Thymus (tissue), 14 donors: ENCODE measurements at places on chromosomes 5 and 9. TPM values are rescaled to one million over a fixed set of nuclear protein-coding genes. Genes with fewer than 3 reads are reported as not detected.

DNA sequence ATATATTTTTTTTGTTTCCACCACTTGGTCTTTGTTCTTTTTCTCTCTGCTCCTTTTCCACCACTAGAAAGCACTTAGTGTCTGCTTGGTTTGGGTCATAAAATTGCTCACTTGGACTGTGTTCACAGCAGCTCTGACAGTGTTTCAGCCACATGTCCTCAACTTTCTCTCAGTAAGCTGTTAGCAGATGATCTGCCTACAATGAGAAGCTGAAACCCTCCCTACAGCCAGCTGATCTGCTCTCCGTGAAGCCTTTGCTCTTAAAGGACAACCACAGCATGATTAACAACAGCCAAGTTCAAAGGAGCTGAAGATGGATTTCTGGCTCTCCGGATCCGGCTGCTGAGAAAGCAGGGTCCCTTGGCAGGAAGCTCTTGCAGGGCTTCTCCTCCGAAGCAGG, 31.6 kb downstream of the PRLR start:
- DNase-seq = no peak

GRCh38 chr5:11044581-11044980, 283.5 kb upstream of the DAP start:
- no peak for DNase-seq

- DNase-seq = no peak
Observed at GRCh38 chr5:117054911-117055310, 480.3 kb upstream of the SEMA6A start.

DNA sequence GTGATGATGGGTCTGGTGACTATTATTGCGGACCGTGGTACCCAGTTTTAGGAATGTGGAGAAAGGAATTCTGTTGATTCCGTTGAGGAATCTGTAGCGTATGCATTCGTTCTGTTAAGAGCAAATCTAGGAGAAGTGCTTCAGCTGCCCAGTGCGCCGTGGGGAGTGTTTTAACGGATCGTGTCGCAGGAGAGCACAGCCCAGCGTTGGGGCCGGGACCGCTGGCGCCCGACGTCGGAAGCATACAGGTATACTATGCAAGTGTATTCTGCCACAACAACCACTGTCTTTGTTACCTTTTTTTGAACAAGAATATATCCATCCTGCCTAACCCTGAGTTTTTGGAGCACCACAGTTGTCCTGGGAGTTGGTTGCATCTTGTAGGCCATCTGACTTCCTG, 42.7 kb downstream of the TENT4A start:
- DNase-seq = no peak

Gene ADAMTS16
- polyA plus RNA-seq = 0.05 TPM

- no peak for DNase-seq
Observed at GRCh38 chr5:56011835-56012234, 17.1 kb upstream of the IL6ST start.

DNA sequence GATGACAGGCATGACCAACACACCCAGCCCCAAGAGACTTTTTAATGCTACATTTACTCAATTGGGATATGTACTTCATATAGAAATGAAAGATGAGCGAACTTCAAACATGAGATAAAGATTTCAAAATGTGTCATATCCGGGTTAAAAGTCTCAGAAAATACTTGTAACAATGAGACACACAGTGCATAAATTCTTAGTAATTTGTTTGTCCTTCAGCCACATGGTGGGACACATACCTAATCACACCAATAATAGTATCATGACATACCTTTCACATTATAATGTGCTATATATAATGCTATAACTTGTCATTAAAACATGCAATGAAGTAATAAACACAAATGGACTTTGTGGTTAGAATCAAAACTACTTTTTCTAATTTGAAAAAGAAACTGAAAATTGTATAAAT, 204.7 kb upstream of the RFX3 start:
- no peak for DNase-seq

Gene MACROH2A1
- 206 TPM for polyA plus RNA-seq

GRCh38 chr9:94280409-94280989, 21.4 kb downstream of the ZNF169 start:
- no peak for DNase-seq

GRCh38 chr9:130377612-130378011, 67.1 kb upstream of the ASS1 start:
- no peak for DNase-seq
